ENCODE measurements at places on chromosomes 2 and 18. TPM values are rescaled to one million over a fixed set of nuclear protein-coding genes. Genes with fewer than 3 reads are reported as not detected.

DNA sequence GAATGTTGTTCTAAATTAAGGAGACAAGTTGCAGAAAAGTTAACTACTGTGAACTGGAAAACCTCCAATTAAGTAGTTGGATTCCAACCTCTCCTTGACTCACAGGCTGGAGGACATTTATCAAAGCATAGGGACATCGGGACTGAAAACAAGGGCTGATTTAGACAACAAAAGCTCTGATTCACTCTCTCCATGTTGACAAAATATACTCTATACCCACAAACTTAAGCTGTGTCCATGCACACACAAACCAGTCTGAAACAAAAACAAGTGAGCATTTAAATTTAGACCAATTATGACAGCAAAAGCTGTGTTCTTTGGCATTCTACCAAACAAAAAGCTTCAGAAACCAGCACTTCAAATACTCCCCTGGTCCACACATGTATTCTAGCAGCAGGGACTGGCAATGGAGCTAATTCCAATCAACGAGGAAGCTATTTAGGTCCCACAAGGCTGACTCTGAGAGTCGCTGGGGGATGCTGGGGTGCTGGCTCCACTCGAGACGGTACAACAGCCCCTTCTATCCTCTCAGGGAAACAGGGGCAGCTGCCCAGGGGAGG is 71.4 kb downstream of the NXPH2 start:
- no peak for DNase-seq

The STARD6 gene
- not detected for total RNA-seq

DNA sequence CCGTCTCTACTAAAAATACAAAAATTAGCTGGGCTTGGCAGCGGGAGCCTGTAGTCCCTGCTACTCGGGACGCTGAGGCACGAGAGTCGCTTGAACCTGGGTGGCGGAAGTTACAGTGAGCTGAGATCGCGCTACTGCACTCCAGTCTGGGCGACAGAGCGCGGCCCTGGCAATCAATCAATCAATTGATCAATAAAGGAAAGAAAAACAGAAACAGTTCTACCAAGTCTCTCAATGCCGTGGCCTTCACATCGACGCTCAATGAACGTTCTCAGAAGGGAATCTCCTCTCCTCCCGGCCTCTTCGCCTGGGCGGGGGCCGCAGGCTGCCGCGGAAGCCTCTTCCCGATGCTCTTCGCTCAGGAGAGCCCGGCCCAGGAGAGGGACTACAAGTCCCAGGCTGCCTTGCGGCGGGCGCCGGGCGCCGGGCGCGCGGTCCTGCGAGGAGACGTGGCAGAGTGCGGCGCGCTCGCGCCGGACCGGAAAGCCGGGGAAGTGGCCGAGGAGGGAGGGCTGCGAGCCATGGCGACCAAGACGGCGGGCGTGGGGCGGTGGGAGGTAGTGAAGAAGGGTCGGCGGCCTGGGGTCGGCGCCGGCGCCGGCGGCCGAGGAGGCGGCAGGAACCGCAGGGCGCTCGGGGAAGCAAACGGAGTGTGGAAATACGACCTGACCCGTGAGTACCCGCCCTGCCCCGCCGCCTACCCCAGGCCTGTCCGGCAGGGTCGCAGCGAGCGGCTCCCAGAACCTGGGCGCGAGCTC is at the start of gene TMEM214:
TSS of gene TMEM214 (plus strand) at position 471 of the 758 bp plus-strand sequence. CDS start at position 522, 51 bp downstream.
- DNase-seq, result peak; percentile 97

DNA sequence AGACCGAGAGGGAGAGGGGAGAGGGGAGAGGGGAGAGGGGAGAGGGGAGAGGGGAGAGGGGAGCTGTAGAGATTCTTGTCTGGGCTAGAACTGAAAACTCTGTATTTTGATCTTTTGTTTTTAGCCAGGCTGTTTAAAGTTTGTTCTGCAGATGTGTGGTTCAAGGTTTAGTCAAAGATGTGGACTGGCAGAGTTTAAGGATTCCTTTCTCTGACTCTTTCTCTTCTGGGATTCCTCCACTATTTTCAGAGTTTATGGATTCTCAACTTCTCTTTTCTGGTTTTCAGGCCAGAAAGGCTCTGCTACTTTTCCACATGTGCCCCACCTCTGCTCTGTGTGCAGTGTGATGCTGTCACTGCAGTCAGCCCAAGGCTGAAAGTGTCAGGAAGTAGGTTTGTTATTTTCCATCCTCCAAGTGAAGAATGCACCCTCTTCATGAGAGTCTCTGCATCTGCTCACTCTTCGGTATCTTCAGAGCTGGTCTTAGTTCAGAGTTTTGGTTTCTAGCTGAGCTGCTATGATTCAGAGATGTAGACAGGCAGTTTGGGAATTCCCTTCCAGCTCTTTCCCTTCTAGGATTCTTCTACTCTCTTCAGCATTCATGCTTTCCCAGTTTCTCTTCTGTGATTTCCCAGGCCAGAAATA is 130.9 kb upstream of the SMAD7 start:
- DNase-seq, result no peak

Measured in posterior vena cava (tissue), 2 donors.